ENCODE measurements at places on chromosomes 7 and 10. TPM values are rescaled to one million over a fixed set of nuclear protein-coding genes. Genes with fewer than 3 reads are reported as not detected.

Gene TAF5
- 12.1 TPM for total RNA-seq

Gene CYP51A1
- 106 TPM for total RNA-seq

Gene PNLIPRP2
- total RNA-seq, result not detected

Gene CABCOCO1
- not detected for total RNA-seq

Gene PLXDC2
- total RNA-seq, result not detected

Gene C10orf53
- not detected for total RNA-seq

Gene TMEM26
- total RNA-seq, result not detected
